ENCODE measurements at places on chromosomes 16 and 17. TPM values are rescaled to one million over a fixed set of nuclear protein-coding genes. Genes with fewer than 3 reads are reported as not detected.

DNA sequence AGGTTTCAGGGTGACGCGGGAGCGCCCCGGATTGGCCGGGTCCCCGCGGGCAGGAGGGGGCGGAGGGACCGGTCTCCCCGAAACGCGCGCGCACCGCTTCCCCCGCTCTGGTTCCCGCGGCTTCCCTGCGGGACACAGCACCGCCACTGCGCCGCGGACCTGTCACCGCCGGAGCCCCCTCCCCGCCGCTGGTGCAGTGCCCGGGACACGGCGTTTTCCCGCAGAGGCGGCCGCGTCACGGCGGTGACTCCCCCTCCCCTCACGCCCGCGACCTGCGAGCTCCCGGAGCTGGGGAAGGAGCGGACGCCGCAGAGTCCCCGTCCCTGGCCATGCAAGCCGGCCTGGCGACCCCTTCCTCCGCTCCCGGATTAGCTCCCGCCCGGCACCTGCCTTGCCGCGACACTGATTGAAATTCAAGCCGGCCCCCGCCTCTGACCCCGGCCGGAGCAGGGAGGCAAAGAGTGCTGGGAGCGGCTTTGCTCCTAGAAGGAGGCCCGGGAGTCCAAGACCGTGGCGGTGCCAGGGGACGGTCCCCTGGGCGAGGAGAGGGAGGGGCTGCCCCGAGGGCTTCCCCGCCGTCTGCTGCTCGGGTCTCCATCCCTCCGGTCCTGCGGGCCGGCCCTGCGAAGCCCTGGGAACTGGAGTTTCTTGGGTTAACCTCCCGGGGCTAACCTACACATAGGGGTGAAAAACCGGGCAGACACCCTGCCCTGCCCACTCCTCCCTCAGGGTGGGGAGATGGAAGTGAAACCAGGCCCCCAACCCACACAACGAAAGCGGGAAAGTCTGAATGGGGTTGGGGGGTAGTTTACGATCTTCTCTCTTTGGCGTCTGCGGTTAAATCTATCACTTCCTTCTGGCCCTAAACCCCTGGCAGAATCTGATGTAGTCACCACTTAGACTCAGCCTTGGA, 1.0 kb downstream of the RHBDL3 start:
- DNase-seq, result peak; percentile 28

The NPIPB8 gene
- total RNA-seq, result 1.3 TPM

DNA sequence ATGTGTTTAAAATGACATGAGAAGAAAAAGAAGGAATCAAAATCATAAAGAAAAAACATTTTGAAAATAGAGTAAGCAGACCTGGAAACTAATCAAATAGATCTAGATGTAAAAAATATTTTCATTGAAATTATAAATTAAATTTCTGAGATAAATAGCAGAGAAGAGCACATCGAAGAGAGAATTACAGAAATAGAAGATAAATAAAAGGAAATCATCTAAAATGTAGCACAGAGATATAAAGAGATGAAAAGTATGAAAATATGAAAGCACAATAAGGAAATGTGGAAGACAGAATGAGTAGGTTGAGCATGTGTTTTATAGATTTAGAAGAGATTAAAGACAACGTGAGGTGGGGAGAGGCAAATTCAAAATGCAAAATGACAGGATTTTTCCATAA, 130.9 kb upstream of the SEC14L1 start:
- no peak for DNase-seq

GRCh38 chr17:57810721-57811637, 38.9 kb downstream of the MRPS23 start:
- DNase-seq, result no peak

The MMP28 gene
- 0.53 TPM for total RNA-seq

The CRHR1 gene
- total RNA-seq, result not detected

The PFN1 gene
- 404 TPM for total RNA-seq

DNA sequence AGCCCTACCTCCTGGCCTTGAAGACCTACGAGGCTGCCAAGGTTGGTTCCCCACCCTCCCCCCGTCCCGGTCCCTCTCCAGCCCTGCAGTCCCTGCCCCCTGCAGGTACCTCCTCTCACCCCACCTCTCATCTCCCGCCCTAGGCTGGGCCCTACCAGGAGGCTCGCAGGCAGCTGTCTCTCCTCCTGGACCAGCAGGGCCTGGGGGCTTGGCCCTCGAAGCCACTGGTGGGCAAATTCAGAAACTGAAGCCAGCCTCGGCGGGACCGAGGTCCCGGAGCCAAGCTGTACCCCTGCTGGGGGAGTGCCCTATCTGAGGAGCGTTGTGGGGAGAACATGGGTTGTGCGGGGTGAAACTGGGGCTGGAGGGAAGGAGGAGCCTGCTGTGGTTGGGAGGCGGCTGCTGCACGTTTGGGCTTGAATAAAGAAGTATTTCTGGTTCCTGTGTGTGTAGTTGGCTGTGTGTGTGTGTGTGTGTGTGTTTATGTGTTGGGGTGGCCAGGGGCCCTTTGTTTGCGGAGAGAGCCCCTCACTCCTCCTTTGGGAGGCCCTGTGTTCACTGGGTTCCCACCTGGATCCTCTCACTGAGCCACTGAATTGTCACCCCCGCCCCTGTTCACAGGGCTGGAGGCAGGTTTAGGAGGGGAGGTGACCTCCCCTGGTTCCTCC, 5.9 kb downstream of the ADAD2 start:
- DNase-seq, result no peak

The PROCA1 gene
- total RNA-seq, result 15.2 TPM

- DNase-seq, result no peak
Observed at GRCh38 chr17:343211-343610, 9.4 kb downstream of the RPH3AL start.

DNA sequence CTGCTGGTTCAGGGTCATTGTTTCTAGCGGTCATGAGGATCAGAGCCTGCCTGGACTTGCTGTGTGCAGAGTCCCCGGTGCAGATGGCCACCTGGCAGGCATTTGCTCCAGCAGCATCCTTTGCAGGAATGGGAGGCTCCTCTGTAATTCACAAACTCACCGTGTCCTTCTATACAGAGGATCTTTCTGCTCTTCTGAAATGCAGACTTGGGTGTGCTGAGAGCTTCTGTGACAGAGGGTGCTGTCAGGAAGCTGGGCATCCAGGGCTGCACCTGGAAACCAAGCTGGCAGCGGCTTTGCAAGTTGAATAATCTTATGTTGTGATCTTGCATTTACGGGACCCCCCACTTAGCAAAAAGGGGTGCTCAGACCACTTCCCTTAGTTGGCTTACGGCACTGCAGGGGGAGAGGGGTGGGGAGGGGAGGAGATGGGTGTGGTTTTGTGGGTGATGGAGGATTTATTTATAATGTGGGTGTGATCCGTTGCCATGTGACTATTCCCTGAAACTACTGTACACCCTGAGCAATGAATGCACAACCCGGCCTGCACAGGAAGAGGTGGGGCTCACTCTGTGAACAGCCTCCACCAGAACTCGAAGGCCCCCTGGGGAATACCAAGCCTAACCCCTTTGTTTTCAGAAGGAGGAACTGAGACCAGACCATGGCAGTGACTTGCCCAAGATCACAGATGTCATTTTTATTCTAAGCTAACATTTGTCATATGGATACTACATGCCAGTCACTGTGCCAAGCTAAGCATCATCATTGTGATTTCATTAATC, 178.3 kb downstream of the PRKCB start:
- DNase-seq, result no peak

DNA sequence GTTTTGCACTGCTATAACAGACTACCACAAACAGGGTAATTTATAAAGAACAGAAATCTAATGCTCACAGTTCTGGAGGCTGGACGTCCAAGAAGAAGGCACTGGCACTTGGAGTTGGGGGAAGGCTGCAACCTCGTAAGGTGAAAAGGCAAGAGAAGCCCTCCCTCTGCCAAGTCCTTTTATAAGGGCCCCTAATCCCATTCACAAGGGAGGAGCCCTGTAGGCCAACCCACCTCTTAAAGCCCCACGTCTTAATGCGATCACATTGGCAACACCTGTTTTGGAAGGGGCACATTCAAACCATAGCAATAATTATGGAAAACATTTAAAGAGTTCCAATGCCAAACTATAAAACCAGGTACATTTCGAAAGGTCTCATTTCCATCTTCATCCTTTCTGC, 5.2 kb downstream of the PKD1L3 start:
- no peak for DNase-seq

GRCh38 chr16:1993731-1994131, 4.0 kb downstream of the SYNGR3 start:
- no peak for DNase-seq

The KRT12 gene
- not detected for total RNA-seq

GRCh38 chr17:17466511-17466910, 10.3 kb upstream of the MED9 start:
- no peak for DNase-seq

The ZP2 gene
- total RNA-seq, result not detected

DNA sequence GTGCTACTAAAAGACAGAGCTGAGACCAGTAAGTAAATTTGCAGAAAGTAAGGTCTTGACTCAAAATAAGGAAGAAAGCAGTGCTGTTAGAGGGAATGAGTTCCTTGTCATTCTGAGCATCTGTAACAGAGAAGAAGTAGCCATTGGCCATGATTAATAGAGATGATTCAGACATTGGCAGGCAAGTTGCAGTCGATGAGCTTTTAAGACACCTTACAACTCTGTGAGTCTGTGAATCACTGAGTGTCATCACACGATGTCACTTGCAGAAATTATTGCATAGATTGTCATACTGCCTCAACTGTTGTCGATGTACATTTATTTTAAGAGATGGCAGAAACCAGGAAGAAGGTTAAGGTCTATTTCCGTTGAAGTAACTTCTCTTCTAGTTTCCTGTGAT, 201.1 kb upstream of the CDH13 start:
- DNase-seq, result no peak

The TNFRSF13B gene
- total RNA-seq, result not detected

- DNase-seq, result no peak
Observed at GRCh38 chr16:4747906-4748681, 13.8 kb downstream of the DNAAF8 start.

DNA sequence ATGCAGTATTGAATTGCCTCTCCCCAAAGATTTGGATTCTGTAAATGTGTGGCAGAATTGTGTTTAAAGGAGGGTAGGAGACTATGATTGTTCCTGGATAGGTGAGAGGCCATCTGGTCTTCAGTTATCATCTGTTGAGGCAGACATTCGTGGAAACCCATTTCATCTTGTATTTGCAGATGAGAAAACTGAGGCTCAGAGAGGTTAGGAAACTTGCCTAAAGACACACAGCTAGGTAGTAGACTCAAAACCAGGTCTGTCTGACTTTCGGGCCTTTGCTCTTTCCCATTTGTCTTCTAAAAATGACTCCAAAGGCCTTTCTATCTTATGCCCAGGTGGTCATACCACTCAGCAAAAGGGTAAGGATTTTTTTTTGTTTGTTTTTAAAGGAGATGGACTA, 210.3 kb downstream of the SHISA9 start:
- DNase-seq, result no peak

- DNase-seq, result no peak
Observed at GRCh38 chr16:57624044-57624688, 4.3 kb upstream of the ADGRG1 start.

The CSH1 gene
- total RNA-seq, result not detected

All from progenitor cell of endocrine pancreas (in vitro differentiated cells).